ENCODE measurements at places on chromosomes 2 and 18.
A peak's percentile ranks its signal among the peaks of the same experiment; 100 is the strongest.

GRCh38 chr18:46426021-46426678 is 230.9 kb downstream of the LOXHD1 start:
- DNase-seq, result no peak

DNA sequence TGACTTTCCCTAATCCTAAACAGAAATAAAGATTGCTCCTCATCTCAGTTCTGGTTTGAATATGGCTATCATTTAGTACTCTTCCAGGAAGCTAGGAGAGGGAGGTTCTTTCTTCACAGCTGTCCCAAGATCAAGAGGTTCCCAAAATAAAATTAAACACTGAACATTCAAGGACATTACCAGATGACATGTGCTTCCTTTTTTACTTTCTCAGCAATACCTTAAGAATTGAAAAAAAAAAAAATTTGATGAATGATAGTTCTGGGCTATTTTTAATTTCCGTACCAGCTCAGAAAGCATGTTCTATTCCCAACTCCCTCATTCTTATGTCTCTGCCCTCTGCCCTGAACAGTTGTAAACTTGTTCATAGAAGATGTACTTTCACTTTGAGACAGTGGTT is 61.7 kb upstream of the MYL1 start:
- no peak for DNase-seq

DNA sequence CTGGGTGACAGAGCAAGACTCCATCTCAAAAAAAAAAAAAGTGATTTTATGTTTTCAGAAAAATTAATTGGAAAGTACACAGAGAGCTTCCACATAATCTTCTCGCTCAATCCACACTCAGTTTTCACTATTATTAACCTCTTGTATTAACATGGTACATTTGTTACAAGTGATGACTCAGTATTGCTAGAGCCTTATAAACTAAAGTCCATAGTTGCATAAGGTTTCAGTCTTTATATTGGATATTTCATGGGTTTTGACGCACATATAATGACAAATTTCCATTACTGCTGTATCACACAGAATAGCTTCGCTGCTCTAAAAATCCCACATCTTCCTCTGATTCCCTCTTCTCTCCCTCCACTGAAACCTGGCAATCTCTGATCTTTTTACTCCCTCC is 603.5 kb downstream of the XIRP2 start:
- DNase-seq, result no peak

DNA sequence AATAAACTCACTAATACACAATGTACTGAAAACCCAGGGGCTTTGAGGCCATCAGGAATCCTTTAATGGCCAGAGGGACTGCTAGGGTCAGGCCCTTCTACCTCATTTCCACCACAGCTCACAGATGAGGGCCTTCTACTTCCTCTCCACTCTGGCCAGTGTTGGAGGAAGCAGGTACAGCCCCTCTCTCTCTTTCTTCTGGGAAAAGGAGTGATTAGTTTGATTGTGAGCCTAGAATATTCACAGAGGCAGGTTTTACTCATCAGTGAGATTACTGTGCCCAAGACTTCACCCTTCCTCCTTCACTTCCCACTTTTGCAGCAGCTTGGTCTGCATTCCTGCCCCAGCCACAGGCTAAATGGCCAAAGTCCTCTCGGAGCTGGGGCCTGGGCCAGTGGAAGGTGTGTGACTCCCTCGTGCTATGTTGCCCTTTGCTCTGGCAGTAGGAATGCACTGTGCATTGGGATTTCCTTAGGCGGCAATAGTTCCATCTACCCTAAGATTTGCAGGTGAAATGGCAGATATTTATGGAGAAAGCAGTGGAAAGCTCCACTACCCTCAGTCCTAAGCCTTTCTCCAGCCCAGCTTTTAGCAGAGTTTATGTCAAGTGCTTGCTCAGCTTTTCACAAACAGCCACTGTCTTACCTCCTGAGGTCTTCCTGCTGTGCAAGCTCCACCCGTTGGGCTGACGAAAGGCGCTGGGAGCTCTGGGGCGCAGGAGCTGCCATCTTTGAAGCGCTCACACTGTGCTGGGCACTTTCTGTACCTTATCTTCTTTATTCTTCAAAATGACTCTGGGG is 36.2 kb upstream of the YES1 start:
- no peak for DNase-seq

- no peak for DNase-seq
These were observed 65.1 kb upstream of the CTLA4 start for GRCh38 chr2:203802342-203803052.

DNA sequence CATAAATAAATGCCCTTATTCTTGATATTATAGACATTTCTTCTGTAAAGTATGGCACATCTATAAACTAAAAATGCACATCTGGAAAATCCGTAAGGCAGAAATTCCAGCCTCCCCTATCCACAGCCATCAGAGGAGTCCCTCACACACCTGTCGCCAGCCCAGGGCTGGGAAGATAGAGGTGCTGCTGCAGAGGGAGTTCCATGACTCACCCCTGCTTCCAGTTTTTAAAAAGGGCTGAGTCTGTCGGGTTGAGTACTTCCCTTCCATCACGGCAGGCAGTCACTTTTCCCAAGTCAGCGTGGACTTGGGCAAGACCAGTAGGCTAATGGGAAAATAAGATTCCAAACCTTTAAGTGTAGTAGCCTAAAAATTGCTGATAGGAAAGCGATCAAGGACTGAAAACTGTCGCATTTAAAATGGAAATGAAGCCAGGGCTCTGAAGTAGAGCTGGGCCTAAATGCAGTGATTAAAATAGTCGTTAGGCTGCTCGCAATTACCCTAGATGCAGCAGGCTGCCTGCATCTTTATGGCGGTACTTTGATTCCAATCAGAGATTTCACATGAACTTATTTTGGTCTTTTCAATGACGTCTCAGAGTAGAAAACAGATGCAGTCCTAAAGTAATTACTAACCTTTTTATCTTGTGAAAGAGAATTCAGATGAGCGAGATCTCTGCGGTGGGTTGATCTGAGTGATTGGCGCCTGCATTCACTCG is 280.5 kb downstream of the AGAP1 start:
- DNase-seq, result no peak

DNA sequence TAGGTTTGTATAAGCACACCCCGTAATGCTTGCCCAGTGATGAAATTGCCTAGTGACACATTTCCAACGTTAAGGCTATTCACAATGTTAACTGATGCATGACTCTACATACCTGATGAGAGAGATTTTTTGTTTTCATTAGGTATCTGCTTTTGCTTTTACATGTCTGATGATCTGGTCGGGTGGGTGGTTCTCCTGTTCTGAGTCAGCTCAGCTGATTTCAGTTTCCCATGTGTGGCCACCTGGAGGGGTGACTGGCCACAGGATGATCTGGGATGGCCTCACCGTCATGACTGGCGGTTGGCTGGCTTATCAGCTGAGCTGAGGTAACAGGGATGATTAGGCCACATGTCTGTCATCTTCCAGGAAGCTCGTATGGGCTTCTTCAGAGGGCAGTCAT is 33.8 kb upstream of the ACYP2 start:
- peak; percentile 81 for DNase-seq

DNA sequence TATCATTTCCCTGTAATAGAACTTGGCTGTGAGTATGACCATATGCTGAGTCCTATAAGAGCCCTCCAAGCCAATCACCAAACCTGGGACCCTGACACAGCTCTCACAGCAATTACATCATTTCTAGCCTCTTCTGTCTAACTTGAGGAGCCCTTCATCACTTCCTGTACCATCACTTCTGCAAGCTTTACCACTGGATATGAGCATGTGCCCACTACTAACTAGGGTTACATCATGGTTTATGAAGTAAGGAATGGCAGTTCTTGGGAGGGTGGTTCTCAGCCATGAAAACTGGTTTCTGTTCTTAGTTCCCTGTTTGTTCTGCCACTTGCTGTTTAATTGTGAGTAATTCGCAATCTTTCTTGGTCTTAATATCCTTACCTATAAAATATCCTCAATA is 31.0 kb upstream of the EPB41L3 start:
- no peak for DNase-seq

Measured in GM06990 (cell line).